Activated CD4-positive, alpha-beta T cell treated with anti-CD3 and anti-CD28 coated beads, Interleukin-2, amount 10 ng/mL, durations not matched to agents 7 days and 5 days (primary cell): ENCODE measurements at places on chromosomes 5 and 9.

DNA sequence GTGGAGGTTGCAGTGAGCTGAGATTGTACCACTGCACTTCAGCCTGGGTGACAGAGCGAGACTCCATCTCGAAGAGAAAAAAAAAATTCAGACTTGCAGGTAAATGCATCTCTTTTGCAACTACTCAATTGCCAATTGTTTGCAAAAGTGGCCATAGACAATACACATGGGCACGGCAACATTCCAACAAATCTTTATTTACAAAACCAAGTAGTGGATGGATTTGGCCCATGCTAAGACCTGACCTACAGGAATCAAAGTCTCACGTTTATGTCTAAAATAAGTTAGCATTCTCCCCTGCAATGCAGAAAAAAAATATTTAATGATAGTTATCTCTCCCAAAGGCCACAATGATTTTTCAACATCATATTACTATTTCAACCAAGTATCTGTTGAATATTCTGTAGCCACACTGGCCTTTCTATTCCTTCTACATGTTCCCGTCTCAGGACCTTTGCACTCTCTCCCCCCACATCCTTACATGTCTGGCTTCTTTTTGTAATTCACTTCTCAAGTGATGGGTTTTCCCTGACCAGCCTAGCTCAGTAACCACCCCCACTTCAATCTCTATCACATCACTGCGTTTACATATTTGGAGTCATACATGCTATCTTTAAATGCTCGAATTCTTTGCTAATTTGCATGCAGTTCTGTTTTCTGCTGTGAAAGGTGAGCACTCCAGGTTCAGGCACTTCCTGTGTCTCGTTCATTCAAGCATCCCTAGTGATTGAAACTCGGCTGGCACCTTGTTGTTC lies 54.2 kb downstream of the FNBP1 start:
- H3K27ac ChIP-seq, result peak overlapping the region; percentile 86
- no peaks in the 10 kb centered on the region for H3K27me3 ChIP-seq
- H3K4me3 ChIP-seq, result peak overlapping the region; percentile 16
- peaks cover 78% of the 10 kb centered on the region for H3K4me1 ChIP-seq
- H3K36me3 ChIP-seq, result peaks cover 56% of the 10 kb centered on the region

DNA sequence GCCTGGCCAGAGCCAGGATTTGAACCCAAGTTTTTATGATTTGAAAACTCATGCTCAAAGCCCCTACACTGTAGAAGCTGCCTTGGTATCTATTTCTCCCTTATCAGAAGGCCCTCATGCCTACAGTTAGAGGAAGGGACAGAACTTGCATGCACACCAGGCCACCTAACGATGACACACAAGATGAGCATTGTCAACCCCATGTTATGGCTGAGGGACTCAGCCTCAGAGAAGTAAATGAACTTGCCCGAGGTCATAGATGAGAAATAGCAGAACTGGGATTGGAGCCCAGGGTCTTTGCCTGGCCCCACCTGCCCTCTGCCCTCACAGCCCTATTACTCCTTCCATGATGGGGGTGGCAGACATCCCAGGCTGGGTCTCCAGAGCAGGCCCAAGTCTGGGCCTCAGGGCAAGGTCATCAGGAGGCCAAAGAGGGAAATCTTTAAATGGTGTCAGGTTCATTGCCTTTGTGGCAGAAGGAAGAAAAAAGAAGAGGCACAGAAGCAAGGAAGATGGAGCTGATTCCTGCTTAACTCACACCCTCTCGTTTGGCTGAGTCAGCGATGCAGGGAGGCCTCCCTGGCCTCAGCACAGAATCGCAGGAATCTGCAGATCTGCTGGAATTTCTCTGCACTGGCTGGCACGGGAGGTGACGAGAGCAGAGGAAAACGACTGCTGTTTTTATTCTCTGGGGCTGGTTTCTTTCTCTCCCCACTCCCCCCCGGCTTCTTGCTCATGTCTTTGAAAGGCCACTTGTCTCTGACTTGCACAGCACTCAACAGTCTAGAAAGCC lies 20.6 kb upstream of the CRB2 start:
- DNase-seq, result no peak
- no peak overlapping the region for H3K27ac ChIP-seq
- H3K4me3 ChIP-seq, result no peak overlapping the region
- H3K4me1 ChIP-seq, result peaks cover 23% of the 10 kb centered on the region

GRCh38 chr5:158801268-158801667 lies 298.4 kb downstream of the EBF1 start:
- H3K4me1 ChIP-seq, result no peaks in the 10 kb centered on the region
- no peaks in the 10 kb centered on the region for H3K36me3 ChIP-seq
- H3K27ac ChIP-seq, result no peak overlapping the region
- DNase-seq, result no peak
- H3K27me3 ChIP-seq, result no peaks in the 10 kb centered on the region
- H3K4me3 ChIP-seq, result no peak overlapping the region

- no peaks in the 10 kb centered on the region for H3K27me3 ChIP-seq
- H3K4me1 ChIP-seq, result no peaks in the 10 kb centered on the region
- H3K4me3 ChIP-seq, result no peak overlapping the region
- H3K36me3 ChIP-seq, result no peaks in the 10 kb centered on the region
- DNase-seq, result no peak
Observed at GRCh38 chr5:99706160-99706559, 777.4 kb upstream of the CHD1 start.

DNA sequence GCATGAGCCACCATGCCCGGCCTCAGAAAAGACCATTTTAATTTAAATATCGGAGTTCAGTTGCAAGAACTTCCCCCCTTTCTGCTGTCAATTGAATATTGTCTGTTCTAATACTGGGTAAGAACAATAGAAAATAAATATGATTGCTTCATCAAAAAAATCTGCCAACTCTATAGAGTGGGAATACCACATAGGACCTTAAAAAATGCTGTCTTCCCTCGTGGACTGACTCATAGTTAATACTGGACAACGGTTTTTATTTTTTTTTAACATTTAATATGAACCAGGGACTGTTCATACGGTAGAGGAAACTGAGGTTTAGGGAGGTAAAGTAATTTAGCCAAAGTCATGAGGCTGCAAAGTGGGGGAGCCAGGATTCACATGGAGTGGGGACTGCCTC lies 9.7 kb downstream of the ZNF462 start:
- H3K27me3 ChIP-seq, result no peaks in the 10 kb centered on the region
- no peak overlapping the region for H3K27ac ChIP-seq
- H3K4me1 ChIP-seq, result no peaks in the 10 kb centered on the region
- H3K4me3 ChIP-seq, result no peak overlapping the region
- no peak for DNase-seq

DNA sequence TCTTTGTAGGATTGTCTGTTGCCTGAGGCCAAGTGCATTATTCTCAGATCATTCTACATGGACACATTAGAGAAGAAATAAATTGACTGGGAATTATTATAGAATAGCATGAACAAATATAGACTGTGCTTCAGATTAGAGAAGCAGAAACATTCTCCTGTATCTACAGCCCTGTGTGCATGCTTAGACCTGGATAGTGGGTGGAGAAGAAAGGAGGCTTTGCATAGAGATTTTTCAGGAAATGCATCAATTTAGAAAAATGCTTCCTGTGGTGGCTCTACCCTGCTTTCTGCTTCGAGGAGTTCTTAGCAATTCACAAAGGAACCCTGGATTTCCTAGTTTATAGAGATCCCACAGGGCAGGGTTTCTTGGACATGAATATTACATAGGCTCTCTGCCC lies 66.7 kb downstream of the IRX1 start:
- H3K4me1 ChIP-seq, result no peaks in the 10 kb centered on the region
- no peaks in the 10 kb centered on the region for H3K36me3 ChIP-seq
- no peak overlapping the region for H3K4me3 ChIP-seq

DNA sequence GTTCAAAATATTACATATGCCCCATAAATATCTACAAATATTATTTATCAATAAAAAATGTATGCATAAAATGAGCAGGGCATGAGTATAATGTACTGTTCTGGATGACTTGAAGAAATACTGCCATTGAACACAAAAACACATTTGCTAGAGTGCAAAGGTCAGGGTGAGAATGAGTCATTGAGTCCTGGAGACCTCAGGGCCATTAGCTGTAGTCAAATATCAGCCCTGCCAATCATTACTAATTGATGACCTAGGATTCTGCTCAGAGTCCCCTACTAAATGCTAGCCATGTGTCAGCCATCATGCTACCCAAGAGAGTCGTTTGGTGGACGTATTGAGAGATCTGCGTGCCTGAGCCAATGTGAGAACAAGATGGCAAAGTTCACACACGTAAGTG lies 80.3 kb upstream of the FAM169A start:
- no peak overlapping the region for H3K4me3 ChIP-seq
- H3K36me3 ChIP-seq, result no peaks in the 10 kb centered on the region
- no peak for DNase-seq
- H3K27me3 ChIP-seq, result peaks cover 35% of the 10 kb centered on the region

- no peak overlapping the region for H3K27ac ChIP-seq
- no peaks in the 10 kb centered on the region for H3K4me1 ChIP-seq
- H3K27me3 ChIP-seq, result no peaks in the 10 kb centered on the region
- H3K36me3 ChIP-seq, result no peaks in the 10 kb centered on the region
- no peak overlapping the region for H3K4me3 ChIP-seq
Observed at GRCh38 chr5:165138236-165138635, 1632.8 kb downstream of the MAT2B start.

DNA sequence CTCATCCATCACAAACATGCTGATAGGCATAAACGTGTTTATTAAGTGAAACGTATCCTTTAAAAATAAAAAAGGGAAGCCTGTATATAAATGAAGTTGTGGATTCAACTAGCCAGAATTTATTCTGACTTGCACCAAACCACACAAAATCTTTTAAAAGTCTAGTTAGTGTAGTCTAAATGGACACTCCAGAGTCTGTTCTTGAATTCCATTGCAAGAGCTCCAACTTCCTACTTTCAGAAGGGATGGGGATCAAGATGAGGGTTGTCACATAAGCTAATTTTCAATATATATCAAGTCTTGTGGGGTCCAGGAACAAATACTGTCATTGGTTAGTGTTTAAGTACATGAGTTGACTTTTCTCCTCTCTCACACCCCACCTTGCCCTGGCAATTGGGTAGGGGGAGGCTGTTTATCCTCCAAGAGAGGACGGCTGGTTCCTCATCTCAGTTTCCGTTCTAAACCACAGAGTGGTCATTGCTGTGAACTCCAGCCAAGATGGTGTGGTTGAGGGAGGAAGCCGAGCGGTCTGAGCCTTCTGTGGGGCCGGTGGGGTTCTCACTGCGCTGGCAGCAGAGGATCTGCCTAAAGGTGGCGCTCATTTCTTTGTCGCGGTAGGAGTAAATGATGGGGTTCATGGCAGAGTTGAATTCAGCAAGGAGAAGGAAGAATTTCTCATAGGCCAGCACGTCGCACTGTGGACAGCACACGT lies 163.2 kb downstream of the LPAR1 start:
- H3K27me3 ChIP-seq, result peaks cover 3% of the 10 kb centered on the region
- no peak overlapping the region for H3K27ac ChIP-seq
- no peak for DNase-seq
- H3K4me3 ChIP-seq, result no peak overlapping the region

GRCh38 chr9:73059247-73059646 lies 92.4 kb upstream of the ANXA1 start:
- no peak overlapping the region for H3K27ac ChIP-seq
- H3K36me3 ChIP-seq, result no peaks in the 10 kb centered on the region
- no peak overlapping the region for H3K4me3 ChIP-seq

DNA sequence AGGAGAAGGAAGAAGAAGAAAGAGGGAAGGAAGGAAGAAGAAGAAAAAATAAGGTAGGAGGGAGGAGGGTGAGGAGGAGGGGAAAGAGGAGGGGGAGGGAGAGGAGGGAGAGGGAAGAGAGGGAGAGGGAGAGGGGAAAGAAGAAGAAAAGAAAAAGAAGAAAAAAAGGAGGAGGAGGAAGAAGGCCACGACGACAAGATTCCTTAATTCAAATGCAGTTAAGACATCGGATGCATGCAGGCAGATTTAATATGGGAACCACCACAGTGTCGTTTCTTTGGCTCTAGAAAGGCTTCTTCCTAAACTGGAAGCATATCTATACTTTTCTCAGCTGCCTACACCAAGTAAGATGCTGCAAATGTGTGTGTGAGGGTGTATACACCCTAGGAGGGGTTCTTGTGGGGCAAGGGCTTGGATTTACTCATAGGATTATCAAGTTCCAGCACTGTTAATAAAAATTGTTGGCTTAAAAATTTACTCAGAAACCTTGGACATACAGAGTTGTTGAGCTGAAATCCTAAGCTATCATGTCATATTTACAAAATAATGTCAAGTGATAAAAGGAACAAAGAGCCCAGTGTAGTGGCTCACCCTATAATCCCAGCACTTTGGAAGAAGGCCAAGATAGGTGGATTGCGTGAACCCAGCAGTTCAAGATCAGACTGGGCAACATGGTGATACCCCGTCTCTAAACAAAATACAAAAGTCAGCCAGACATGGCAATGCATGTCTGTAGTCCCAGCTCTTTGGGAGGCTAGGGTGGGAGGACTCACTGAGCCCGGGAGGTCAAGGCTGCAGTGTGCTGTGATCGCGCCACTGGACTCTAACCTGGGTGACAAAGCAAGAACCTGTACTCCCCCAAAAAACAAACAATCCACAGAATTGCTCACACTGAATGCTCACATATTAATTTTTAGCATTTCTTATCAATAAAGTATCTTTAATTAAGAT lies 108.5 kb downstream of the UBAP2 start:
- no peak for DNase-seq
- H3K4me3 ChIP-seq, result no peak overlapping the region
- no peak overlapping the region for H3K27ac ChIP-seq
- no peaks in the 10 kb centered on the region for H3K27me3 ChIP-seq

- no peak overlapping the region for H3K27ac ChIP-seq
- no peak for DNase-seq
- no peaks in the 10 kb centered on the region for H3K36me3 ChIP-seq
- H3K4me3 ChIP-seq, result no peak overlapping the region
- no peaks in the 10 kb centered on the region for H3K4me1 ChIP-seq
- H3K27me3 ChIP-seq, result no peaks in the 10 kb centered on the region
Observed at GRCh38 chr5:147276497-147276896, 41.7 kb downstream of the STK32A start.

DNA sequence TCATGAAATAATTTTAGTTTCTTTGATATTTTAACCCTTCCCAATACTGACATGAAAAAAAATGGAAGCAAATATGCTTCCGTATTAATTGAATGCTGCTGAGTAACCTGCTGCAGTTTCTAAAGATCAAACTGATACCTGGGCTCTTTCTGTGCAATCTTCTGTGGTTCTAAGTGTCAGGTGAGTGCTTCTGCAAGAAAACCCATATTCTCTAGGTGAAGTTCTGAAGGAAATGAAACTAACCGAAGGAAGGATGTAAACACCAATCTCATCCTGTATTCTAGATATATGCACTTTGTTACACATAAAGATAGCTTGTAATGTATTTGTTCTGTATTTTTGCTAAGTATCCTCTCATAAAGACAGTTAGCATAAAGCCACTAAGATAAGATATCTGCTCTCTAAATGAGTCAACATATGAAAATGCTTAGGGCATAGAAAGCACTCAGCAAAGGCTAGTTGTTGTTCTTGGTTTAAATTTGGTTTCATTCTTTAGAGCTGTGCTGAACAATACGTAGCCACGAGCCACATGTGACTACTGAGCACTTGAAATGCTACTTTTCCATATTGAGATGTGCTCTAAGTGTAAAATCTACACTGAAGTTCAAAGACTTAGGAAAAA lies 52.0 kb downstream of the ITGA2 start:
- H3K27ac ChIP-seq, result peak overlapping the region; percentile 90
- DNase-seq, result peak; percentile 61
- peaks cover 72% of the 10 kb centered on the region for H3K4me1 ChIP-seq
- peak overlapping the region; percentile 65 for H3K4me3 ChIP-seq
- H3K27me3 ChIP-seq, result peaks cover 7% of the 10 kb centered on the region
- H3K36me3 ChIP-seq, result peaks cover 28% of the 10 kb centered on the region

GRCh38 chr9:4297151-4297785 lies 2.6 kb downstream of the GLIS3 start:
- H3K4me3 ChIP-seq, result peak overlapping the region; percentile 80
- H3K27me3 ChIP-seq, result peaks cover 63% of the 10 kb centered on the region
- peak overlapping the region; percentile 86 for H3K27ac ChIP-seq
- H3K4me1 ChIP-seq, result peaks cover 17% of the 10 kb centered on the region
- DNase-seq, result peak; percentile 30

GRCh38 chr5:92508271-92508670 lies 1072.7 kb downstream of the NR2F1-AS1 start:
- H3K4me3 ChIP-seq, result no peak overlapping the region
- H3K4me1 ChIP-seq, result peaks cover 6% of the 10 kb centered on the region
- H3K27me3 ChIP-seq, result no peaks in the 10 kb centered on the region
